ENCODE measurements at places on chromosomes 16 and 17.

GRCh38 chr17:45975640-45976295, 23.3 kb upstream of the STH start:
- no peak for DNase-seq

DNA sequence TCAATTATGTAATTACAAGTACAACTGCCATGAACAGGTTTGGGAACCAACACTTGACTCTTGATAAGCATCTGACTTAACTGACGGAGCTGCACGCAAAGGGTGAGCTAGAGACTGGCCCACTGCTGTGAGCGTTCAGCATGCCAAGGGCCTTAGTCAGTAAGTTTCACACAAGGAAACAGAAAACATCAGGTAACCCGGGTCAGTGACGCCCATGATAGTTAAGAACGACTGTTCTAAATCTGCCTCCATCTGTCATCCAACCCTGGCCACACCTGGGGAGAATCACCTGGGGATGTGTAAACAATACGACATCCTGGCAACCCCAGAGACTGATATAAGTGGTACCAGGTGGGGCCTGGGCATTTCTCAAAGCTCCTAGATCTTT, 12.3 kb downstream of the SMIM5 start:
- DNase-seq = no peak

- DNase-seq = no peak
Measured at GRCh38 chr16:13438064-13438463, 481.9 kb upstream of the ERCC4 start.

- DNase-seq = no peak
Measured at GRCh38 chr17:68200689-68201417, 47.0 kb upstream of the AMZ2 start.

- no peak for DNase-seq
Measured at GRCh38 chr16:27070776-27071175, 4.0 kb downstream of the C16orf82 start.

GRCh38 chr17:55433029-55433628, 11.5 kb upstream of the MMD start:
- DNase-seq = no peak

- no peak for DNase-seq
Measured at GRCh38 chr16:85952811-85953210, 53.8 kb downstream of the IRF8 start.
